ENCODE measurements at places on chromosomes 16 and 17.

DNA sequence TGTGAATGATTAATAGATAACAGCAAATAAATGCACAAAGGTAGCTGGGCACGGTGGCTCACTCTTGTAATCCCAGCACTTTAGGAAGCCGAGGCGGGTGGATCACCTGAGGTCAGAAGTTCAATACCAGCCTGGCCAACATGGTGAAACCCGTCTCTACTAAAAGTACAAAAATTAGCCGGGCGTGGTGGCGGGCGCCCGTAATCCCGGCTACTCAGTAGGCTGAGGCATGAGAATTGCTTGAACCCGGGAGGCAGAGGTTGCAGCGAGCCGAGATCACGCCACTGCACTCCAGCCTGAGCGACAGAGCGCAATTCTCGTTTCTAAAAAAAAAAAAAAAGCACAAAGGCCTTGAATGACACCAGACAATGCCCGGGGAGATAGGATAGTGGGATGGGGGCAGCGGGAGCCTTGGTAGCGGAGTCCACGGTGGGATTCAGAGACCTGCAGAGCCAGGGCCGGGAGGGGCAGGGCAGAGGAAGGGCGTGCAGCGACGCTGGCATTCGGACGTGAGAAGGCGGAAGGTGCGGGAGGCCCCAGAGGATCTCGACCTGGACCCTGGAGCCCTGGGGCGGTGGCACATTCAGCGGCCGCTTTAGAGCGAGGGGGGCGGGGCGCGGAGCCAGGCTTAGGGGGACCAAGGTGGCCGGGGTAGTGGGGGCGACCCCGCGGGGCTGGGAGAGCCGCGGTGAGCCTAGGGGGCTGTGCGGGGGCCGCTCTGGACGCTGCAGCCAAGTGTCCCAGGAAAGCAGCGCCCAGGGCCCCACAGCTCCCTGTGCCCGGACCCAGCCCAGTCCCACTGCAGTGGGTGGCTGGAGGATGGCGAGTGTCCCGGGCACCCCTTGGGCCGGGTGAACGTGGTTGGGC, 999 bp upstream of the FLYWCH2 start:
- no peak for DNase-seq

DNA sequence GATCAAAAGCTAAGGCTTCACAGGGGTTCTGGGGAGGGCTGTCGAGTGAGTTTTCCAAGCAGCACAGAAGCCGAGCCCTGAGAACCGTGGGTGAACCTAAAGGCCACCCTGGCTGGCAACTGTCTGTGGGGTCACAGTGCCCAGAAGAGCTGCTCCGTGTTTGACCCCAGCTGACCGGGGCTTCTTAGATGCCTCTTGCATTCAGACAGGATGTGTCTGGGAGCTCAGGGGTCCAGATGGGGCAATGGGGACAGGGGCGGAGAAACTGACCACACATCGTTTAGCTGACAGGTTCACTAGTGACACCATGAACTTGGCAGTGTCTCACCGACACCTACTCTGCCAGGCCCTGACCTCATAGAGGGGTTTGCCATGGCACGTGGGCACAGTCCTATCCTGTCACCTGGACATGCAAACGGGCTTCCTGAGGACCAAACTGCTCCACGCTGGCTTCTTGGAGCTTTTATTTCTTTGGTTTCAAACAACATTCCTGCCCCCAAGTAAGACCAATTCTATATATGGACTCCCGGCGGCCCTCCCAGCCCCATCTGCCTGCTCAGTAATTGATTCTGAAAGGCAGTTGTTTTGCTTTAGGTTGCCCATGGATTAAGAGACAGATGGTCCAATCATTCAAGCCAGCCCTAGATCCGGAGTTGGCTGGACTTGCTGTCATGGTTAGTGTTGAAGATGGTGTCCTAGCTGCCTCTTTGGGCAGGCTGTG, 22.2 kb downstream of the WSCD1 start:
- no peak for DNase-seq

DNA sequence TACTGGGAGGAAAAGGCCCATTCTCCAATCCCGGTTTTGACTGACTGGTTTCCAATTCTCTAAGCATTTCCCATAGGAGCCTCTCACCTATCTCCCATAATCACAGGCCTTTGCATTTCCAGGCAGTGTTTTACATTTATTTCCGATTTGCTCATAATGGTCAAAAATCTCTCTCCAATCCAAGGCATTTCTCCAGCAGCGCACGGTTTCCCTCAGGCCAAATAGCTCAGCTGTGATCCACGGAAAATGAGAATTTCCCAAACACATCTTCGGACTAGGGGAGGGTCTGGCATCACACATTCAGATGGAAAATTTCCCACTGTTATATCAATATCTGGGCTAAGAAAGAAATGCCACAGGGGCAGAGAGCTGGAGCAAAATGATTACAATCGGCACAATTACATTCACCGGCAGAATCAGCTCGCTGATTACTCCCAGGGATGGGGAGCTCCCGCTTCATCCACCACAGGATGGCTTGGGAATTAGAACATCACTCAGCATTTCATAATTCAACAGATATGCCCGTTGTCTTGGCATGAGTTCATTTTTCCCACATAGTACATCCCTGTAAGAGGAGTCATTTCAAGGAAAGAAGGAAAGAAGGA, 6.7 kb downstream of the PIPOX start:
- DNase-seq = no peak

- DNase-seq = no peak
Observed at GRCh38 chr17:30534938-30535921, 58.0 kb downstream of the GOSR1 start.

- DNase-seq = no peak
Observed at GRCh38 chr17:80791758-80792284, 199.8 kb upstream of the CHMP6 start.

GRCh38 chr17:61087024-61087423, 312.6 kb upstream of the TBX2 start:
- no peak for DNase-seq

GRCh38 chr17:58507123-58507634, 7.3 kb downstream of the MTMR4 start:
- DNase-seq = no peak

- no peak for DNase-seq
Observed at GRCh38 chr17:73550556-73550955, 93.7 kb downstream of the SDK2 start.

DNA sequence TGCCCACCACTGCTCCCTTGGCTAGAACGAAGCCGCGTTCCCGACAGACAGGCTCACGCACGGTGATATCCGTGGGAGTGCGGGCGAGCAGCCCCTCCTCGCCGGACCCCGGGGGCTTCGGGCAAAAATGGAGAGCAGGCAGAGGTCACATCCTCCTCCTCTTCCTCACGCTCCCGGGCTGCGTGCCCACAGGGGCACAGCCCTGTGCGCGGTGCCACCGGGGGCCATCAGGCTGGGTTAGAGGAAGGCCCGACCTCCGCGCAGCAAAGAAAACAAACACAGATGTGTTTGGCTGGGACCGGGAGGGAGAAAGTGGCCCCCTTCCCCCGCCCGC, 519 bp upstream of the NTN1 start:
- no peak for DNase-seq

GRCh38 chr16:47162670-47163420, 19.1 kb upstream of the NETO2 start:
- no peak for DNase-seq

- no peak for DNase-seq
Observed at GRCh38 chr16:67284699-67285646, 5.6 kb downstream of the PLEKHG4 start.

- no peak for DNase-seq
Observed at GRCh38 chr17:72311004-72311403, 190.2 kb downstream of the SOX9 start.

DNA sequence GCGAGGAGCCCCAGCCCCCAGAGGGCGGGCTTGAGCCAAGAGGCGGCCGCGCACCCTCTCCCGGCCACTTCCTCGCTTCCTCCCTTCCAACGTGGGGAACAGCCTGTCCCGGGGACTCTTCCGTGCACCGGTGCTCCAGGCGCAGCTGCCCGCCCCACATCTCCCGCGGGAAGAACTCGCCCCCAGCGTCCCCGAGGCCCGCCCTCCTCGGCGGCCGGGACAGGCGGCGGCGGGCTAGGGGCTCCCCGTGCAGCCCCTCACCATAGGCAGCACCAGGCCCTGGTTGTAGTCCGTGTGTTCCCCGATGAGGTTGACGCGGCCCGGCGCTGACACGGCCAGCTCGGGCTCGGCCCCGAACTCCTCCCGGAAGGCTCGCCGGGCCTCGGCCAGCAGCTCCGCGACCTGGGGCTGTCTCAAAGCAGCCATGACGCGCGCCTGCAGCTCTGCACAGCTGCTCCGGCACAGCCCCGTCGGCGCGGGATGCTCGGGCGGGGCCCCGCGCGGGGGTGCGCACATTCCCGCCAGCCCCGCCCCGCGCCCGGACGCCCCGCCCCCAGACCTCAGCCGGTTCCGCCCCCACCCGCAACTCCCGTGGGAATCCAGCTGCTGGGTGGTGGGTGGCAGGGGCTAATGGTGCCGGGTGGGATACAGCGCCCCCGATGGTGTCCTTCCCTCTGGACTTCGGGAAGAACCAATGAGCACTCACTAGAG, at the start of gene GALK1:
Gene GALK1, minus strand, starts transcription at position 482 of the 711 bp plus-strand sequence. Its CDS starts 56 bp downstream, at position 426.
- DNase-seq = peak; percentile 47

DNA sequence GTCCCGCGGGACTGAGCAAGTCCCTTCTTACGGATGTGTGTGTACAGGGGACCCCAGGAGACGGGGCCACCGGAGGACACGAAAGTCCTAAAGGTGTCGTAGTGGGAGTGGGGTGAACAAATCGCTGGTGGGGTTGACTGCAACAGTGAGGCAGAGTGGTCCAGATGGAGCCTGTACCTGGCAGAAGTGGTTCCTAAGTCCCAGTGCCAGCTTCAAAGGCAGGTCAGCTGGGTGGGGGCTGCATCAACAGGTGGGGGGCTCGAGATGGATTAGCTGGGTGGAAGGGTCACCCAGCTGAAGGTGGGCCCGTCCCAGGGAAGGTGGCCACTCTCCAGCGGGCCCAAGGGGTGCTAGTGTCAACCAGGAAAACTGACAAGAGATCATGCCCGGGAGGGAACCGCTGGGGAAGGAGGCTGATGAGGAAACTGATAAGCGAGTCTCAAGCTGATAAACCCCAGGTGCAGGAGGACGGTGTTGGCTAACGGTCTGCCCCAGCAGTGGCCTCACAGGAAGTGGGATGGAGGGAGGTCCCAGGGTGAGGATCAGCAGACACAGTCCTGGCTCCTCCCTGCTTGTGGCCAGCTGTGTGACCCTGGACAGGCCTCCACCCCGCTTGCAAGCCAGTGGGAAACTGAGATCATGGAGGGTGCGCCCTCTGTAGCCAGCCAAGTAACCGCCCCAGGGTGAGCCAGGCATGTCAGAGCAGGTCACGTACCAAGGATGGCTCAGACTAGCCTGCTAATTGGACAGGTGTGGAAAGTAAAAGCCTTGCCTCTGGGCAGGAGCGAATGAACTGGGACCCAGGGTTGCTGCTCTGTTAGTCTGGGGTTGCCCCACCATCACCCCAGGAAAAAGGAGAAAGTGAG, 1.0 kb downstream of the ORAI3 start:
- DNase-seq = no peak

- DNase-seq = no peak
Observed at GRCh38 chr17:27489045-27489715, 32.9 kb downstream of the KSR1 start.

GRCh38 chr17:39123627-39124026, 27.8 kb downstream of the PLXDC1 start:
- DNase-seq = no peak

GRCh38 chr16:12674071-12674470, 129.6 kb downstream of the CPPED1 start:
- no peak for DNase-seq

- no peak for DNase-seq
Observed at GRCh38 chr16:48365025-48365600, 20.1 kb downstream of the SIAH1 start.

- no peak for DNase-seq
Observed at GRCh38 chr16:70701596-70701995, 15.7 kb upstream of the MTSS2 start.

DNA sequence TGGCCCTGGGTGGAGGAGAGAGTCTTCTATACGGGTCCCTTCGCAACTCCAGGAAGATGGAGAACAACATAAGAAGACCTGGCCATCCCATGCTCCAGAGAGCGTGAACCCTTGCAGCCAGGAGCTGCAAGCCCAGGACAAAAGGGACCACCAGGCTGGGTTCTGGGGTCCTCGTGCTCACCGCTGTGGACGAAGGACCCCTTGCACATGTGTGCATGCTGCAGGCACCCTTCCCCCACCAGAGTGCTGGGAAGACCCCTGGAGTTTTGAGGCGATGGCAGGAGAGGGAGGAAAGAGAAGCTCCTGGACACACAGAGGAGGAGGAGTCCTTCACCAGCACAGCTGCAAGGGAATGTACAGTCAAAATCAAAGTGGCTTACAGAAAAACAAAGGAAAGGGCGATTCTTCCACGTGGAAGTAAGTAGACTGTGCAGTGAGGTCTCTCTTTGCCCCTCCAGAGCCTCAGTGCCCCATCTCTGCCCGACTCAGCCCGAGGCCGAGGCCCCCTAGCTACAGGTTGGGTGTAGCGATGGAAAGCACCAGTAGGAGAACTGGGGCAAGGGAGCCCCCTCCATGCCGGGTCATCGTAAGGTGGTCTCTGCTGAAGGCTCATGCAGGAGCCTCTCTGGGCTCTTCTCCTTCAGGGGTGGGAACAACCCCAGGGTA, 51.3 kb downstream of the PIMREG start:
- no peak for DNase-seq

DNA sequence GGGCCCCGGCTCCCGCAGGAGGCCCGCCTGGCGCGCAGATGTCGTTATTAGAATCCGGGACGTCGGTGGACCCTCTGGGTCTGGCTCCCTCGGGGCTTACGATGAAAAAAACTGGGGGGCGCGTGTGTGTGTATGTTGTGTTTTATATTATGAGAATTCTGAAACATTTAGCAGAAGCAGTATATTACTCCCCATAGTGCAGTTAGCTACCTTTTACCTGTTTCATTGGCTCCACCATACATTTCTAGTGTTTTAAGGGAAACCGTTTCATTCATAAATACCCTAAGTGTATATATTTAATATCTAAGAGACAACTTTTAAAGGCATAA, 486 bp upstream of the DNAJA2 start:
- DNase-seq = no peak

- no peak for DNase-seq
Observed at GRCh38 chr16:68090533-68090932, 5.4 kb downstream of the NFATC3 start.

DNA sequence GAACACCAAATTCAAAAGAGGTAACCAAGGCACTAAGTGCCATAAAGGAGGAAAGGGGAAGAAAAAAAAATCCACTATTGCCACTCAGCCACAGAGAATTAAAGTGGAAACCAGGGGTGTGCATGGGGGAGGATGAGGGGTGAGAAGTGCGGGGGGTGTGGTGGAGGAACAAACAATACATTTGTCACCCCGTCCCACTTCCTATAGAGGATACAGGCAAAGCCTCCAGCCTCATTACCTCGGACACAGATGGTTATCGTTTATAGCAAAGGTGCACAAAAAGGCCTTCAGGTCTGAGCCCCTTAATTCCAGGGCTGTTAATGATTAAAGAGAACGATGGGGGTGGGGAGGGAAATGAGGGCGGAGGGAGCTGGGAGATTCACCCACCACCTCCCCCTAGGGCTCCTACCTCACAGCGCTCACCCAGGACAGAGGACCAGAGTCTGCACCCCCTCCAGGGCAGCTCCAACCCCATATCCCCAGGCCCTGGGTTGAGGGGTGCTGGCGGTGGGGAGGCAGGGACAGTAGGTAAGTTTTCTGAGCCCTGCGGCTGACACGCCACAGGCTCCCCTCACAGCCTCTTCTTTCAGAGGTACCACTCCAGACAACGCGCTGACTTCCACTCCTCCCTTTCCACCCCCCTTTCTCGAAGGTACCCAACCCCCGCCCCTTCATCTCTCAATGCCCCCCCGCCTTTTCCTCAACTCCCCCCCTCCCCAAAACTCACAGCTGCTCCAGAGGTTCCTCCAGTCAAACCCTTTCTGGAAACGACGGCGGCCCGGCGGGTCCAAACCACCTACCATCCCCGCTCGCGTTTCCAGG, 470 bp downstream of the DCUN1D3 start:
- no peak for DNase-seq
